Foreskin melanocyte (primary cell): ENCODE measurements at places on chromosomes 12 and 14.
A peak's percentile ranks its signal among the peaks of the same experiment; 100 is the strongest.

DNA sequence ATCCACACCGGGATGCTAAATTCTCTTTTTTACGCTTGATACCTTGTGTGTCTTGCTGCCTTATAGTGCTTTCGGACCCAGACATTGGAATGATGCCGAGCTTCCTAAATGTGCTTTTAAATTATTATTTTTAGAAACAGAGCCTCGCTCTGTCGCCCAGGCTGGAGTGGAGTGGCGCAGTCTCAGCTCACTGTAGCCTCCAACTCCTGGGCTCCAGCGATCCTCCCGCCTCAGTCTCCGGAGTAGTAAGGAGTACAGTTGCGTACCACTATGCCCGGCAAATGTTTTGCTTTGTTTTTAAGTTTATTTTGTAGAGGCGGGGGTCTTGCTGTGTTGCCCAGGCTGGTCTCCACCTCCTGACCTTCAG, 489 bp upstream of the EML5 start:
- no peak for DNase-seq

DNA sequence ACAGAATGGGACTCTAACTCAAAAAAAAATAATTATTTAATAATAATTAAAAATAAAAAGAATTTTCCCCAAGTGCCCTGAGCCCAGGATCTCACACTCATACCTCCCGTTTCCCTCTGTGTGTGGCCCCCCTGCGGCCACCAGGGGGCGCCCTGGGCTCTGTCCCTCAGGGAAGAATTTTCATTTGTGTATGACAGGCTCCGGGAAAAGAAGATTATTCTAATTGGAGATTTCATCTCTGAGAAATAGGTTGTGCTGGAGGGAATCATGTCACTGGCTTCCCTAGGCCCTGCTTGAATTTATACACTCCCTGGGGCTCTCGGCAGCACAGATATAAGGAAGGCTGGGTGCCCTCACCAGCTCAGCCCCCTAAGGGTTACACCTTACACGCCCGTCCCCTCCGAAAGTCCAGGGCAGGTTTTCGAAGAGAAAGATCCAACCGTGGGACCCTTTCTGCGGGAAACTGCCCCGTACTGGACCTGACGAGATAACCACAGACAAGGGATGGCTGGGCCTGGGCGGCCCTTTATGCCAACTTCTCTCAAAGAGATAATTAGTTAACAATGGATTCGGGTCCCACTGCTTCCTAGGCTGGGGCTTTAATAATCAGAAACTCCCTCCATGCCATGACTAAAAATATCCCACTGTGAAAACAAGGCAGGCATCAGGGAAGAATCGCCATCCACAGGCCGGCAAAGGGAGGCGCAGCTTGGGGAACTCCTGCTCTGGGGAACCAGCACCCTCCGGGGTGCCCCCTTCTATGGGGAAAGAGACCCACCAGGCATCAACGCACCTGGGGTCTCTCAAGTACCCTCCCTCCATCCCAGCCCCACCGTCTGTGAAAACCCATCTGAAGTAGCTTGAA, 80.7 kb downstream of the KDM2B start:
- DNase-seq, result peak; percentile 37

- DNase-seq, result no peak
These were observed 179.6 kb upstream of the LMO3 start for GRCh38 chr12:16785524-16785923.

- DNase-seq, result peak; percentile 22
These were observed 242.5 kb upstream of the ATP2B1 start for GRCh38 chr12:89951050-89951693.

GRCh38 chr12:68414988-68415387, 82.8 kb upstream of the MDM1 start:
- DNase-seq, result no peak

DNA sequence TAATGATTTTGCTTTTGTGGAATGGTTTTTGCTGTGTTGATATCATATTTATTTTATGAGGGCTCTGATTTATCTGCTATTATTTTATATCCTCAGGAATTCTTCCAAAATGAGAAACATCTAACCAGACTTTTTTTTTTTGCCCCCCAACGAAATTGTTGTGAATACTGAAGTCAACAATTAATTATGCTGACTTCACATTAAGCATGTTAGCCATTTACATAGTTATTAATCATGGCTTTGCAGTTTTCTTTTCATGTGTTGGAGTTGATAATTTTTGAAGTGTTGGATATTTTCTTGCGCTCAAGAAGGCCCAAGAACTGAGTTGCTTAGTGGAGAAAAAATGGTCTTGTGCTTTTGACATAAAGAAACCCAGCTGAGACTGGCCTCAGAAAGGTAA, 246.6 kb upstream of the CRY1 start:
- no peak for DNase-seq

- no peak for DNase-seq
These were observed 99.1 kb downstream of the TBC1D30 start for GRCh38 chr12:64923536-64923935.

DNA sequence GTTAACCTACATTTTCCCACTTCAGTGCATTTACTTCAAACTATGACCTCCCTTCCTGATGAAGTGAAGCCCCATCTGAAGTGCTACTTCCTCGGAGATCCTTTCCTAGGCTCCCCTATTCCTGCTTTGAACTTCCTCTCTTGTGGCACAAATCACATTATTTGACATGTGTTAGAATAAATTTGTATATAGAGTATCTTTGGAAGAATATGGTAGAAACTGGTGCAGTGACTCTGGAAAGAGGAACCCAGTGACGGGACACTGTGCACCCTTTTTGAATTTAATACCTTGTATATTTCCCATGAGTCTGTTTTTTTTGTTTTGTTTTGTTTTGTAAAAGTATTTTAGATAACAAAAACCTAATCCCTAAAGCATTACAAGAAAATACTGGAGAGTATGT, 66.4 kb upstream of the SRSF5 start:
- no peak for DNase-seq

DNA sequence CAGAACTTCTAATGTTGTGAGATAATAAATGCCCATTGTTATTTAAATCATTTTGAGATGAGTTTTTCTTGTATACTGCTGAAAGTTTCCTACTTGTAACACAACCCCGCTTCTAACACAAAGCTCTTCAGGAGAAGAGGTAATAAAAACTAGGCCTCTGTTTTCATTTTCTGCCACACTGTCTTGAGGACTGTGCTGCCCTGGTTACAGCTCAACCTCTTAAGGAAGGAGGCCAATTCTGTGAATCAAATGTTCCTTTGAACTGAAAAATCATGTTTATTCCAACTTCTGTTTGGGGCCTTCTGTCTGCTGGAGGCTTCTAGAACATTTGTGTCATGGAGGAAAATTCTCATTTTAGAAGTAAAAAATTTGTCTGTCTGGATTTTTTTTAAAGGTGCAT, 100.3 kb downstream of the LRIG3 start:
- no peak for DNase-seq
